ENCODE measurements at places on chromosomes 6 and 20.

- no peak for DNase-seq
Observed at GRCh38 chr6:19329078-19329477, 508.1 kb upstream of the ID4 start.

GRCh38 chr6:137819740-137820139 is 47.3 kb upstream of the TNFAIP3 start:
- DNase-seq: peak; percentile 29

DNA sequence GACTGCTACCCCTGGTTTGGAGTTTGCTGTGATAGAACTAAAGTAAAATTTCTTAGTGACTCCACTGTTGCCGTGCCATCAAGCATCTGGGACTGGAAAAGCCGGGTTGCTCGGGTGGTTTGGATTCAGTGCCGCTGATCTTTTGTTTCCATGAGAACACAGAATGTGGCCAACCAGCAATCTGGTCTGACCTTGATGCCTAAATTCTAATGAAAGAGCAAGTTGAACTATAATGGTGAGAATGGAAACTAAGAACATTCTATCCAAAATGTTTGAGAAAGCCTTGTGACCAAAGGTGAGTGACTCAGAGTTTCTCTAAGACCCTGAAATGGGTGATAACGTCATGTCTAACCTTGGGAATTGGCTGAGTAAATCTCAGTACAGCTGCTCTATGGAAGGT is 9.9 kb upstream of the PI16 start:
- DNase-seq: no peak

GRCh38 chr6:12891595-12891994 is 175.0 kb downstream of the PHACTR1 start:
- DNase-seq: no peak

DNA sequence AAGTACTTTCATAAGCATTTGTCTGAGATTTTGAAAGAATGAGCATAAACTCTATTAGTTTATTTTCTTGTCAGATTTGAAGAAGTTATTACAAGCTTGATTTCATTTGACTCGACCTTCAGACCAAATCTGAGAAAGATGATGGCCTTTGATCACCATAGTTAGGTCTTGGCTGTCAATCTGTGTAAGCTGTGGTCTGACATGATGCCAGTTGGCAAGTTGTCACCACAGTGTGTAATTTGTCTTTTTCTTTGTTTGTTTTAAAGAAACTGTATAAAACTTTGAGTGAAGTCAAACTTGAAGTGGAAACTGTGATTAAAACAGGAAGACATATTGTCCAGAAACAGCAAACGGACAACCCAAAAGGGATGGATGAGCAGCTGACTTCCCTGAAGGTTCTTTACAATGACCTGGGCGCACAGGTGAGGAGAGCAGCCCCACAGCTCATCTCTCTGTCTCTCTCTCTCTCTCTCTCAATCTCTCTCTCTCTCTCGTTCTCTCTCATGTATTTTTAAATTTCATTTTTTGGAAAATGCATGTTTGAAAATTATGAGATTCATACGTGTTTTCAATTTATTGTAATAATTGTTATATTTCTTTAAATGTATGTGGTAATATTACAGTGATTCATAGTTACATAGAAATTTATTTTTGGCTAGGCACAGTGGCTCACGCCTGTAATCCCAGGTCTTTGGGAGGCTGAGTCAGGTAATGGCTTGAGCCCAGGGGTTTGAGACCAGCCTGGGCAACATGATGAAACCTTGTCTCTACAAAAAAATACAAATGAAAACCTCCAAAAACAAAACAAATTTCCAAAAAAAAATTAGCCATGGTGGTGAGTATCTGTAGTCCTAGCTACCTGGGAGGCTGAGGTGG is 208.1 kb downstream of the UTRN start:
- no peak for DNase-seq

GRCh38 chr20:62616728-62617621 is 25.3 kb upstream of the SLCO4A1 start:
- peak; percentile 97 for DNase-seq

- no peak for DNase-seq
Observed at GRCh38 chr6:1379017-1379787, 10.2 kb upstream of the FOXF2 start.

DNA sequence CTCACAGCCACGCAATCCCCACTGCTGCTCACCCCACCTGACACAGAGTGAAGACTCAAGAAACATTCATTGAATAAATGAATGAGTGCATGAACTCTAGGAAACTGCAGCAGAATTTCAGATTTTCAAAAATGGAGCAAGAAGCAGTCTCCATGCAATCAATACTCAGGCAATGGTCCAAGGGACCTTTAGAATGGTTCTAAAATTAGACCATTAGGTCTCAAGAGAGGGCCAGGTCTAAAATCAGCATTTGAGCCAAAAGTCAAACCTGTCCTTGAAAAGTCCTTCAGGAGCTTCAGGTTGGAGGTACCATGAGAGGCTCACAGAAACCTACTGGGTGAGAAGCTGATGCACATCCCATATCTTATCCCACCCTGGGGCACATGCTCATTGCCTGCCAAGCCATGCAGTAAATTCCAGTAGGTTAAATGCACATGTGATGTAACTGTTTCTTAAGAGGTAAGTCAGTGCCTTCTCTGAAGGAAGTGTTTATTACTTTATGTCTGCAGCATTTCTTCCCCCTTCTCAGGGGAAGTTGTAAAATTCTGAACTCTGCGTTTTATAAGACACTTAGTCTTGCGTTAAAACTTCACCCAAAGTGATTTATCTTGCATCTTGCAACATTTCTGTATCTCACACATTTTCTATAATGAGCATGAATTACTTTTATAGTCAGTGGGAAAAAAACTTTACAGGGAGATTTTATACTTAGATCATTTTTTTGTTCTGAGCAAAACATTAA is 126.6 kb downstream of the ADAT2 start:
- DNase-seq: peak; percentile 14

- DNase-seq: peak; percentile 38
Observed at GRCh38 chr6:15461127-15461944, 201.5 kb downstream of the DTNBP1 start.
